ENCODE measurements at places on chromosomes 3 and 15. TPM values are rescaled to one million over a fixed set of nuclear protein-coding genes. Genes with fewer than 3 reads are reported as not detected.

Gene NAALADL2
- total RNA-seq, result 34.2 TPM

Gene TP63
- total RNA-seq, result 0.06 TPM

Gene GABRR3
- total RNA-seq, result not detected

Gene LRIG1
- 64.4 TPM for total RNA-seq

Gene GOLGA6L6
- not detected for total RNA-seq

Gene ADAMTS7
- total RNA-seq, result 13.8 TPM

Gene FBXO45
- 7.5 TPM for total RNA-seq

Gene TMEM158
- 14.6 TPM for total RNA-seq

Gene CCDC33
- 1.0 TPM for total RNA-seq

Gene C3orf85
- total RNA-seq, result not detected

Gene RPL32
- total RNA-seq, result 975 TPM

Gene THAP10
- total RNA-seq, result 4.9 TPM

Gene ADPRH
- total RNA-seq, result 9.5 TPM

Gene STAB1
- 222 TPM for total RNA-seq

Gene PGBD4
- 1.2 TPM for total RNA-seq

Gene MBD4
- 34.9 TPM for total RNA-seq

Gene SCN11A
- total RNA-seq, result 0.09 TPM

Gene TERC
- total RNA-seq, result 3.5 TPM

Gene GOLGA6B
- not detected for total RNA-seq

Gene WDR6
- total RNA-seq, result 283 TPM

Gene LYSMD4
- total RNA-seq, result 11.6 TPM

Gene IGSF10
- total RNA-seq, result 13.6 TPM

Gene COPS2
- total RNA-seq, result 67.8 TPM

Gene GOLGA8S
- 0.29 TPM for total RNA-seq
